Aorta (tissue), 5 donors: ENCODE measurements at places on chromosomes 3 and 15. TPM values are rescaled to one million over a fixed set of nuclear protein-coding genes. Genes with fewer than 3 reads are reported as not detected.

GRCh38 chr3:9168241-9168741 lies 81.2 kb downstream of the SRGAP3 start:
- DNase-seq: no peak

- DNase-seq: no peak
These were observed 16.0 kb downstream of the ACTR8 start for GRCh38 chr3:53865732-53866499.

GRCh38 chr3:153354641-153355040 lies 192.6 kb downstream of the RAP2B start:
- DNase-seq: no peak

- no peak for DNase-seq
These were observed 253.5 kb downstream of the SHQ1 start for GRCh38 chr3:72594615-72595215.

- no peak for DNase-seq
These were observed 1.4 kb upstream of the GPR156 start for GRCh38 chr3:120286465-120286864.

Gene PLCH1
- 0.57 TPM for total RNA-seq

GRCh38 chr3:148433665-148434064 lies 264.0 kb upstream of the AGTR1 start:
- DNase-seq: no peak

Gene INSYN1
- total RNA-seq: 4.8 TPM

- DNase-seq: no peak
These were observed 51.6 kb upstream of the GRM7 start for GRCh38 chr3:6809349-6809748.
